ENCODE measurements at places on chromosomes 12 and 14. TPM values are rescaled to one million over a fixed set of nuclear protein-coding genes. Genes with fewer than 3 reads are reported as not detected.

DNA sequence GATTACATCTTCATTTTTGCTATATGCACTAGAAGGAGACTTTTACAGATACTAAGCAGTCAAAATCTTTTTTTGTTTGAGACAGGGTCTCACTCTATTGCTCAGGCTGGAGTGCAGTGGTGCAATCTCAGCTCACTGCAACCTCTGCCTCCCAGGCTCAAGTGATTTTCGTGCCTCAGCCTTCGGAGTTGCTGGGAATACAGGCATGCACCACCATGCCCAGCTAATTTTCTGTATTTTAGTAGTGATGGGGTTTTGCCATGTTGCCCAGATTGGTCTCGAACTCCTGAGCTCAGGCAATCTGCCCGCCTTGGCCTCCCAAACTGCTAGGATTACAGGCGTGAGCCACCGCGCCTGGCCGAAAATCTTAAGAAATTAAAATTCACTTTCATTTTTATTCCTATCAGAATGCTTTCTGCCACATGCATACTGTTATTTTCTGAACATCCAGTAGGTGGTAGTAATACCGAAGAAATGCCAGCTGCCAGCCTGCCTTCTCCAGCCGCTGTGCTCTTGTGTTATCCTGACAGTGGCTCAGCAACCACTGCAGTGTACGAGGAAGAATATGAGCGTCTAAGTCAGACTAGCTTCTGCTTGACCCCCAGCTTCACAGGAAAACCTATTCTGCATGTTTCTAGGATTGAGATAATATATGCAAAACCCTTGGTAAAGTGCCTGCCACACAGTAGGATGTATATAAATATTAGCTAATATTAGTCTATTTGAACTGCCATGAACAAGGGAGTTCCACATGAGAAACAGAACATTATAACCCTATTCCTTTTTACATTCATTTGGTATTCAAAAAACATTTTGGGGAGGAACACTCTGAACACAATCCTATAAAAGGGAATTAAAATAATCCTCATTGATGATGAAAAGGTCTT, 54.2 kb downstream of the RPAP3 start:
- DNase-seq, result peak; percentile 66

DNA sequence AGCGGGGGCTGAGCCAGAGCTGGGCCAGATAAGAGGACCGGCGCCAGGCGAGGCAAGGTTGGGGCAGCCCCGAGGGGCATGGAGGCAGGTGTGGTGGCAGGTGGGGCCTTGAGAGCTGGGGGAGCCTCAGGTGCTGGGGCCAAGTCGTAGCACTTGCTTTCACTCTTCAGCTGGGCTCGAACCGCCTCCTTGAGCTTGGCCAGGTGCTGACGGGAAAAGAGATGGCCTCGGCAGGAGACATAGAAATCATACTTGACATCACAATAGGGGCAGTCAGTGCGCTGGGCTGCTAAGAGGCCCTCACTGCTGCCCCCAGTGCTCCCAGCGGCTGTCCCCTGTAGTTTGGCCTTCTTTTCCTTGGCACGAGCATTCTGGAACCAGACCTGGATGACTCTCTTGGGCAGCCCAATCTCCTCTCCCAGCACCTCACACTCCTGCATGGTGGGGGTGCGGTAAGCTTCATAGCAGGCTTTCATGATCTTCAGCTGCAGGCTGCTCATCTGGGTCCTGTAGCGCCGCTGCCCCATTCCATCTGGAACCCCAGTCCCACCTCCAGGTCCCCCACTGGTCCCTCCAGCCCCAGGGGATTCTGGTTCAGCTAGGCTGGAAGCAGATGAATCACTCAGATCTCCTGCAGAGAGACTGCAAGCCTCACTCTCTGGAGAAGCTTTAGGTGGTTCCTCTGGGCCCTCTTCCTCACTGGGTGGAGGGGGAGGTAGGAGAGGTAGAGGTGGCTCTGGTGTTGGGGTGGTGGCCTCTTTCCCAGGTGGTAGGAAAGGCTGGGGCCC, 28.1 kb downstream of the ZFHX2 start:
- DNase-seq, result no peak

DNA sequence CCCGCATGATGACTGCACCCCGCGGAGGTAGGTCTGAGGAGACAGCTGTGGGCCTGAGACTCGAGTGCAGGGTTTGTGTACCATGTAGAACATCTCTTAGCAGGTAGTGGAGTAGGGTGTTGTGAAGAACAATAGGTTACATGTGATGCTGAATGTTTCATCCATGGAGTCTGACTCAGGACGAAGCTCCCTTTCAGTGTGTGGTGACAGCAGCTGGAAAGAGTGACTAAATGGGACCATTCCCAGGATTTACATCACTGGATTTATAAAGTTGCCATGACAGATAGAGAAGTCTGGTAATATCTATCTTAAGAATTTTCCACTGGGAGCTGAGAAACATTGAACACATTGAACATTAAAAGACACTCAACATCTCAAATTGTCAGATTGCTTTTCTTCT, 259.6 kb upstream of the RGS6 start:
- no peak for DNase-seq

DNA sequence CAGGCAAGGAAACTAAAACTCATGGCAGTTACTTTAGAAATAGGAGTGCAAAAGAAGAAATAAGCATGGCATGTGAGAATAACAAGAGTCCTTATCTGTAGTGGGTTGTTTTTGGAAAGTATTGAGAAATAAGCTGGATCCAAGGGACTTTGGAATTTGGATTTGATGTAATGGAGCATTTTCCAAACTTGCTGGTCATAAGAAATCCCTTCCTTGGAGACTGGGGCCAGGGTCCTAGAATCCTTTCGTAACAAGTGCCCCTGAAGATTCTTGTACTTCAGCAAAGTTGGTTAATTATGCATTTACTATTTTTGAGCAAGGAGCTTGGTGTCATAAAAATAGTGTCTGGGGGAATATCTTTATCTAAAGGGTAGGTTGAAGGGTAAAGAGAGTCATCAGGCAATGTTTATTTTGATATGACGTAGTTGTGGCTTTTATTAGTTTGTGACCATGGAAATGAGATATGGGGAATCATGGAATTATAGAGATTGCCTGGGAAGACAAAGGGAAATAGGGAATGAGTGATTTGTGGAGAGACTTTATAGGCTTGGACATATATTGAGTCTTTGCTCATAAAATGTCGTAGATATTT, 53.9 kb downstream of the WNK1 start:
- peak; percentile 49 for DNase-seq

DNA sequence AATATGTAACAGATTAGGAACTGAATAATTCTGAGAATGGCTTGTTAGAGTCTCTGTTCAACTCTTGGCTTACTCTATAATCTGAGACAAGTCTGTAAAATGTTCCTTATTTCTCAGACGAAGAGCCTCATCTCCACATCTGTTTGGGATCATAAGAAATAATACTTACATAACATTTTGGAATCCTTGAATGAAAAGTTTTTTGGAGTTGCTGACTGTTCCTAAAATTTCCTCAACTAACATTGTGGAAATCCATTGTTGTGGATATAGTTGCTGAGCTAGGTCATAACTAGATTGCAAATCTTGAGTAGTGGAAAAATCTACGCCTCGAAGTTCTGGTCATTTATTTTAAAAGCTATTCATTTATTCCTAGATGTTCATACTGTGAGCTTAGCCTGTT, 402.9 kb downstream of the ZFP36L1 start:
- DNase-seq, result no peak

- no peak for DNase-seq
Observed at GRCh38 chr12:57419495-57419894, 11.3 kb downstream of the R3HDM2 start.

DNA sequence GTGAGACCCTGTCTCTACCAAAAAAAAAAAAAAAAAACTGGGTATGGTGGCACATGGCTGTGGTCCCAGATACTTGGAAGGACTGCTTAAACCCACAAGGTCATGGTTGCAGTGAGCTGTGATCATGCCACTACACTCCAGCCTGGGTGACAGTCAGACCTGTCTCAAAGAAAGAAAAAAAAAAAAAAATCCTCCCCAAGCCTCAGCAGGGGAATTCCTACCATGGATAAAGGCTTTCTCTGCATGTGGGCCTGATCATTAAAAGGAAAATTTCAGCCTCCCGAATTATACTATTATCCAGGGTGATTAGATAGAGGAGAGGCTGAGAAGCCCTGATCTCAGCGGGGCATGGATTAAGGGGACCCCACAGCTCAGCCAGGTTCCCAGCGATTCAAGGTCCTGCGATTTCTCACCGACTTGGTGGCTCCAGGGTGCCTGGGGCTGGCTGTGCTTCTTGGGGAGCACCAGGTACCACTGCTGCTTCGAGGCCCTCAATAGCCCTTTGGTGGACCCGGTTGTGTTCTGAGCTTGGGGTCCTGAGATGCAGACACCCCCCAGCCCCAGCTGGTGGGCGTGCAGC, 5.6 kb downstream of the SH2B3 start:
- no peak for DNase-seq

DNA sequence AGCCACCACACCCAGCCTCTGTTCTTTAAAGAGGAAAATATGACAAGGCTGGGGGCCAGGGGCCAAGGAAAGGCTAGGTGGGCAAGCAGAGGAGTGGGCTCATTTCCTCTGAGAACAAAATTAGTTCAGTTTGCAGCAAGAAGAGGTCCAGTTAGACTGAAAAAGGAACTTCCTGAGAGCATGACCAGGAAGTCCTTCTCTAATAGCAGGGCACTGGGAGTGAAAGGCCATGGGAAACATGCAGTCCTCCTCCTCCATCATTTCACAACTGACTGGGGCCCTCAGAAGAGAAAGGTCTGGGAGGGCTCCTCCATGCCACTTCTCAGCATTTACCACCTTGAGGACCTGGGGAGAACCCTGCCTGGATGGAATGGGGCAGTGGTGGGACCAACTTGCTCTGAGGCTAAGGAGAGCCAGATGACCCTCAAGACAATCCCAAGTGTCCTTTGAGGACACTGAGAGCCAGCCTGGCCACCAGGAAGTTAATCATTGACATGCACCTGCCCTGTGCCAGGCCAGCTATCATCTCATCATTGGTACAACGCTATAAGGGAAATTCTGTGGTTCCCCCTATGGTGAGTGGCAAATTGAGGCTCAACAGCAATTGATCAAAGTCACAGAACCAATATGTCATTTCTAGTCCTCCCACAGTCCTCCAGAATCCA, 2.0 kb downstream of the AQP2 start:
- no peak for DNase-seq

DNA sequence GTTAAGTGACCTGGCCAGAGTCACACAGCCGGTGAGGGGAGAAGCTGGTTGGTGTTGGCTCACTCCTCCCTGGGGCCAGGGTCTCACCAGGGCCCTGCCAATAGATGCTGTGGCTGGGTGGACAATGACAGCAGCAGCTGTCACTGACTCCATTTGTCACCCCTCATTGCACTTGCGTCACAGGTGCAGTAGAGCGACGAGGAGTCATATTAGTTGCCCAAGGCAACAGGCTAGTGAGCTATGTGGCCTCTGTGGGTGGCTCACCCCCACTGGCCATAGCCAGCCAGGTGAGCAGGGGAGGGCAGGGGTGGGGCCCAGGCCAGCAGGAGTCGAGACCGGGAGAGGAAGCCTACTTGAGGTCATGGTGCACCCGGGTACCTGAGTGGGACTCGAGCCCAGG, 9.7 kb downstream of the SLC25A47 start:
- no peak for DNase-seq

GRCh38 chr14:103112400-103113243, 10.6 kb upstream of the TNFAIP2 start:
- no peak for DNase-seq

GRCh38 chr12:104347374-104348075, 44.0 kb downstream of the EID3 start:
- no peak for DNase-seq

- no peak for DNase-seq
Observed at GRCh38 chr12:49928471-49928870, 22.1 kb upstream of the AQP2 start.

- DNase-seq, result no peak
Observed at GRCh38 chr14:75984674-75985073, 889 bp upstream of the IFT43 start.

- DNase-seq, result peak; percentile 97
Observed at GRCh38 chr12:6430124-6430989, 14.4 kb upstream of the CD27 start.

GRCh38 chr14:68677476-68677875, 115.4 kb downstream of the ZFP36L1 start:
- DNase-seq, result no peak

- DNase-seq, result peak; percentile 61
Observed at GRCh38 chr14:96104469-96105057, 65.4 kb downstream of the C14orf132 start.

DNA sequence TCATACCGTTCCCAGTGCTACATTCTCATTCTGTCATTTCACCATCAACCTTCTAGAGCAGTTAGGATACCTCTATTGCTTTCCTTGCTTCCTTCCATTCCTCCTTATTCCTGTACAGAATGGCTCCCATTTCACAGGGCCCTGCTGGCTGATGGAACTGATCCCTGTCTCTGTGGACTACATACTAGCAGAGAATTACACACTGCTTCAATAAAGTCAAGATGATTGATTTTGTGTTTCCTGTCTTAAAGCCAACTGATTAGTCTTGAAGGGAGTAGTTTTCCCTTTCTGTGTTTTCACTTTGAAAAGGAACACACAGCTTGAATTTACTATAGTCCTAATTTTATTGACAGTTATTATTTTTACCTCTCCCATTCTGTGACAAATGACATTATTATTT, 130.1 kb downstream of the ST8SIA1 start:
- DNase-seq, result no peak

GRCh38 chr14:103001651-103002396, 55.5 kb downstream of the CDC42BPB start:
- DNase-seq, result no peak

DNA sequence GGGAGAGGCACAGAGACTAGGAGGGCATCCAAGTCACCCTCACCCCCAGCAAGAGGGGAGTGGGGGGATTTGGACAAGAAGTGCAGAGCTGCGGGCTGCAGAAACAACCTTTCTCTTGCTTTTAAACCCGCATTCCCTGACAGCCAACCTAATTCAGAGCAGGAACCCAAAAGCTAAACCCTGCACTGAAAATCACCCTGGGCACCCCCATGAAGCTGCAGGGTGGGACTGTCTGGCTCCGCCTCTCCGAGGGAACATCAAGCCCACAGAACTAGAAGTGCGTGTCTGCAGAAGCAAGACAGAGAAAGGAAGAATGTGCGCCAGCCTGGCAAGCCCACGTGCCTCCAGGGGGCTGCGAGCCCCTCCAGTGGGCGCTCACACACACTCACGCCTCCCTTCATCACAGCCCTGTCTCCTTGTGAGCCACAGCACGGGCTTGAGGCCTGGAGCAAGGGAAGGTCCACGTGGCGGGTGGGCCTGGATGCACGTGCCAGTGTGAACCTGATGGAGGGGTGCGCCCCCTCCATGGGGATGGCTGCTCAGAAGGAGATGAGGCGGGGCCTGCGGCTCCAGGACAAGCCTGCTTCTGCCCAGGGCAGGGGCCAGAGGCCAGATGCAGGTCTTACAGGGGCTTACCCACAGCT, 27.8 kb upstream of the PNMA1 start:
- peak; percentile 41 for DNase-seq

The SUOX gene
- 24.8 TPM for total RNA-seq

The BATF gene
- total RNA-seq, result not detected

The DPY19L2 gene
- 2.3 TPM for total RNA-seq

The BMP4 gene
- 201 TPM for total RNA-seq

The PDE6H gene
- not detected for total RNA-seq

The ZCRB1 gene
- 52.9 TPM for total RNA-seq

The FSCB gene
- not detected for total RNA-seq

The BHLHE41 gene
- total RNA-seq, result 0.24 TPM
